ENCODE measurements at places on chromosomes 6 and 20.

DNA sequence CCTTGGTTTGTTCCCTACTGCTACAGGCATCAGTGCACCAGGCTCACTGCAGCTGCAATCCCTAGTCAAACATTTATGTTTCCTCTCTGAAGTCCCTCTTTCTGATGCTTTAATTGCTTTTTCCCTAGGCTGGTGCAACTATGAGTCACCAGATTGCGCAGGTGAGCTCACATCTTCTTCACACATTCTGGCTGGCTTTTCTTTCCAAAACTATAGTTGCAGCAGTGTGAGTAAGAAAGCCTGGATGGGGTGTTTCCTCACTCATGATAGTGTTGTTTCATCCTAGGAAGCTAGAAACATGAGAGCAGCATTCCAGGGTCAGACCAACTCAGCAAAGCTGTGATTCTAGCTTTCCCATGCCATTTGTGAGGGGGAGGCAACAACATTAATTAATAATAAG, 296.4 kb downstream of the PAX1 start:
- DNase-seq: no peak

- no peak for DNase-seq
These were observed 279.7 kb downstream of the CDC5L start for GRCh38 chr6:44667226-44667625.

DNA sequence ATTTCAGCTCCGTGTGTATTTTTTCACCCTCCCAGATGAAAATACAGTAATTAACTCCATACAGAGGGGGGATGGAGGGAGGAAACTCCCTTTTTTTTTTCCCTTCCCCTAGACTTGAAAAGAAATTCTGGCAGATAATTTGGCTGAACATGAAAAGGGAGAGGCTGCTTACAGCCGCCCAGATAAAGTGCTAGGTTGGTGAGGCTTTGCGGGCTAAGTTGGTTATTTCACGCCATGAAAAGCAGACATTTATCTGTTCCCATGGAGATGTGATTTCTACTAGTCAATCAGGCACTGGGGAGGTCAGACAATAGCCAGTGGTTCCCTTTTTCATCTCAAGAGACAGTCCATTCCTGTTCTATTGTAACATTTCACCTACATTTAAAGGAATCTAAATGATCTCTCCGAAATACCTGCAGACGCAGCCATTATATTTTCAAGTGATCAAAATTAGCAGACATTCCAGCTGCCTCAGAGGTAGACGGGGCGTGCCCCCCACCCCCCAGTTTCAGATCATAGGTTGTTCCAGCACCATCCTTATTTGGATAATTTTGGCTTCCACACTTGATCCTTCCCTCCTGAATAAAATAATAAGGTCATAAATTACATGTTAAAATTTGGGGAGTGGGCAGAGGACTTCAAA, 143.9 kb upstream of the ZNF217 start:
- no peak for DNase-seq

GRCh38 chr6:61592238-61592637, 693.8 kb downstream of the KHDRBS2 start:
- DNase-seq: no peak

DNA sequence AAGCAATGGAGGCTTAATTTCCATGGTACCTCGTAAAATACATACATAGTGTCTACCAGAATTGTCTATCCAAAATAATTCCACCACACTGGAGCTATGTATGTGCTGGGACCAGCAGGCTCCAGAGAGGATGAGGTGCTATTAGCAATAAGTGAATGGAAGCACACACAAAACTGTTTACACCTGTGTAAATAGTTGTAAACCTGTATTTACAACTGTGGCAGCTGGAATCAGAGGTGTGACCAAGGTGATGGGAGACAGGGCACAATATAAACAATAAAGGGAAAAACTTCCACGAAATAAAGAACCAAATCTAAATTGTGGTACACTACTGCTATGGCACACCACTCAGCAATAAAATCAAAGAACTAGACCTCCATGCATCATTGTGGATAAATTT, 14.4 kb downstream of the RARS2 start:
- no peak for DNase-seq

DNA sequence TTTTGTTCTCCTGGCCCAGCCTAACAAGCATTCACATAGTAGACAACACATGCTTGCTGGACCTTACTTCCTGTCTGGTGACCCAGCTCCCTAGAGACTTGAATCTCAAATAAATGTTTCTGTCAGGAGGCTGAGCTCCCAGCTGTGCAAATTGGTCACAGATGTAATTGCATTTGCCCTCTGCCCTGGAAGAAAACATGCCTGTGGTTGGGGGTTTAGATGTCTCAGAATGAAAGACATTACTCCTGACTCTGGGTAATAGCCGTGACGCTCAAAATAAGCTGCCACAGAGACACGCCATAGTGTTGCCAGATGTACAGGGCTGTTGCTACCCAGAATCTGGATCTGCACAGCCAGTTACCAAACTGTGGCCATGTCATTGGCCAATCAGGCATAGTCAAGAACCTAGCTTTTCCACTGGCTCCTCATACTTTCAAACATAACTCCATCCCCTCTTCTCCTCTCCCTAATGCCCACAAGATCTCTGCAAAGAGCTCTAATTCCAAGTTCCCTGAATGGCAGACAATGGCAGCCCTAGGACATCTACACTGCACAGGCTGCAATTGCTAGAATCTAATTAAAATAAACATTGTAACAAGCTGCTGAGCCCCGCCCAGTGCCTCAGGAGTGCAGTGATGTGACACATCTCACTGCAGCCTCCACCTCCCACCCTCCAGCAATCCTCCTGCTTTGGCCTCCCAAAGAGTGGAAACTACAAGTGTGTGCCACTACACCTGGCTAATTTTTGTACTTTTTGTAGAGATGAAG, 32.8 kb upstream of the GMPR start:
- no peak for DNase-seq

DNA sequence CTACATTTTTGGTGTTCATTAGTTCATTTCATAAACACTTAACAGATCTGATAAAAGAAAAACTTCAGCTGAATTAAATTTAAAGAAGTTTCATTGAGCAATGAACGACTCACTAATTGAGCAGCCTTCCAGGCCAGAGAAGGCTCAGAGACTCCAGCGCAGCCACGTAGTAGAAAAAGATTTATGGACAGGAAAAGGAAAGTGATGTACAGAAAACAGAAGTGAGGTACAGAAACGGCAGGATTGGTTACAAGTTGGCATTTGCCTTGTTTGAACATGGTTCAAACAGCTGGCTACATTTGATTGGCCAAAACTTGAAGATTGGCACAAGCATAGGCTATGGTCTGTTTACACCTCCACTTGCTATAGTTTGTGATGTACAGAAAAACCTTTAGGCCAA, 166.3 kb upstream of the DTNBP1 start:
- no peak for DNase-seq

GRCh38 chr6:138815797-138816528, 20.1 kb downstream of the ECT2L start:
- no peak for DNase-seq

DNA sequence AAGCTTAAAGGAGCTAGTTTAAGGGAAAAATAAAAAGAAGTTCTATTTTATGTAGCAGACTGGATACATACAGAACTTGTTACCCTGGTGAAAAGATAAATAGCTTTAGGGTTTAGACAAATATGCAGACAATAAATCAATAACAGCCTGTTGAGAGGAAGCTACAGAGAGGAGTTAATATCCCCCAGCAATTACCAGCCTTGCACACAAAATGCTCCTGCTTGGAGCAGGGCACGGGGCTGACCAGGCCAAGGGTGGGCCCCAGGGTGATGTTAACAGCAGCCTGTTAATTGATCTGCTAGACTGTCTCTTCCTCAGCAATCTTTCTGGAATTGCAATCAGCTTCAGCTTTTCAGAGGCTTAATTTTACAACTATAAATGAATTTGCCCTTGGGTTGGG, 125.1 kb upstream of the SOX4 start:
- DNase-seq: no peak

DNA sequence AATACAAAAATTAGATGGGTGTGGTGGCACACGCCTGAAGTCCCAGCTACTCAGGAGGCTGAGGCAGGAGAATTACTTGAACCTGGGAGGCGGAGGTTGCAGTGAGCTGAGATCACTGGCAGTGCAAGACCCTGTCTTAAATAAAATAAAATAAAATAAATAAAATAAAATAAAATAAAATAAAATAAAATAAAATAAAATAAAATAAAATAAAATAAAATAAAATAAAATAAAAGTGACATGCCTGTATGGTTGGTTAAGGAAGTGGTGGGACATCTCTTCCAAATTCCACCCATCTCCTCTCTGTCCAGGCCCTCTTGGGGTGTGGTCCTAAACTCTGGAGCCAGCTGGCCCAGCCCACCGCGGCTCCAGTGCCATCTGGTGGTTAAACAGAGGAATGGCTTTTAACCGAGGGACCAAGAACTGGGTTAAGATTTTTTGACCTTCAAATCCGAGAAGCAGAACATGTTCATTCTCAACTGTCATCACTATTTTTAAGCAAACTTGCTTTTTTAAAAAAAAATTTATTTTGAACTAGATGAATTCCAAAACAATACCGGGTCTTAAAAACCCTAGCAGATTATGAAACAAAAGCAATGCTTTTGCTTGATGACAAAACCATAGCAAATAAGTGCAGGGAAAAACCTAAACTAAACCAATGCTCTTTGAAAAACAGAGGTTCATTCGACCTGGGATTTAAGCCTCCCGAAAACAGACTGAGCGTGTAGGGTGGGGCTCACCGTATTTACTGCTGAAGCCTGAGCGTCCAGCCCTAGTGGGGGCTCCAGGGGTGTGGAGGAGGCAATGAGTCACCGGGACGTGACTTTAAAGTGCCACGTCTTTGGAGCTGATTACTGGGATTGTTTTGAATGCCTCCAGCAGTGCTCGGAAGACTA, 68.8 kb downstream of the CDC5L start:
- no peak for DNase-seq

GRCh38 chr6:46453216-46453615, 38.0 kb downstream of the RCAN2 start:
- DNase-seq: no peak

DNA sequence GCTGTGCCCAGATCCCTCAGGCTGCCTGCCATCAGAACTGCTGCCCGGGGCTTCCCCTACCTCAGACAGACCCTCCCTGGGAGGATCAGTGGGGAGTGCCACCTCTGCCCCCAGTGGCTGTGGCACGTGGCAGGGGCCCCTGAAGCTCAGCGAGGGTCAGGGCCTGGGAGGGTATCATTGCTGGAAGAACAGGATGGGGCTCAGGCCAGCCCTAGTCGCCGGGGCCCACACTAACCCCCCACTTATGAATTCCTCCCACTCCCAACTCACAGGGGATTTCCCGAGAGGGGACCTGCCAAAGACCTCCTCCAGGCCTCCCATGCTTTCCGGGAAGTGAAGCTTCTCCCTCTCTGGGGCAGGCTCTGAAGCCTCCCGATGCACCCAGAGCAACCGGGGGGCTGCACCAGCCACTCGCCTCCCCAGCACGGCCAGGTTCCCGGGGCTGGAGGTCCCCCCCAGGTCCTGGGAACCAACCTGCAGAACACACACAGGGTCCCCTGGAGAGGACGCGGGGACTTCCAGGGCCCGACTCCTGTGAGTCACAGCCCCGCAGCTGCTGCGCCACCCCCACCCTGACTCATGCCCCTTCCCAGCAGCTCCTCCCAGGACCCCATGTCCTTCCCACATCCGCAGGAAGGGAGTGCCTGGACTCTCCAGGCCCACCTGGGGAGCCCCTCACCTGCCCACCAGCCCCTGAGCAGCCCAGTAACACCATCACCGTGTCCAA, 2.5 kb downstream of the TNFRSF6B start:
- no peak for DNase-seq

Measured in anterior cingulate cortex (tissue), 58 donors.